Thymus (tissue), 14 donors: ENCODE measurements at places on chromosomes 6 and 20.

- no peak for DNase-seq
Observed at GRCh38 chr6:153590411-153590810, 448.6 kb upstream of the OPRM1 start.

DNA sequence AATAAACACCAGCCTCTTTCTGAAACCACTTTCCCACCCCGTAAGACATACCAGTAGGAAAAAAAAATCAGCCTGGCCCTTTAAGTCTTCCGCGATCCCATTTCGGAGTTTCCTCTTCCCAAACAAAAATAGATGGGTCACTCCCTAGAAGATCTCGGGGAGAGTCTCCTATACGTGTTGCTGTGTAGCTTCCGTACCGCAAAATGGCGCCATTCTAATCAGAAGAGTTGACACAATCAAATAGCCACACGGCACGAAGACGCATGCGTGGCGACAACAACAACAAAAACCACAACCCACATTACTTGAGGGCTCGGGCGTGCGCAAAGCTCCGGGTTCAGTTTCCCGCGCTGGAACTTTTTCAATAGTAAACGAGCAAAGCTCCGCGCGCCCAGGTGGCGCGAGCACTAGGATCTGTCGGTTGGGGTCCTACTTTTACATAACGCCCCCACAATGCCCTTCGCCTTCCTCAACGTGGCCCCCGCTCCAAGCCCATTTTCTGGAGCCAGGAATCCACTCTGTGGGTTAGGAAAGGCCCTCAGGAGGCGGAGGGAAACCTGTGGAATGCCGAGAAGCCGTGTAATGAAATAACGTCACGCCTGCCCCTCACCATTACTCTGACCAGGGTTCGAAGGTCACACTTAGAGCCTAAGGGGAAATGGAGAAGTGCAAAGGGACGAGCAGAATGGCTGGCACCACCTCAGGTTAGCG lies at the start of gene GPANK1:
Gene GPANK1, minus strand, starts transcription at position 208 of the 711 bp plus-strand sequence. CDS start 519 bp downstream, outside the sequence.
- peak; percentile 82 for DNase-seq

DNA sequence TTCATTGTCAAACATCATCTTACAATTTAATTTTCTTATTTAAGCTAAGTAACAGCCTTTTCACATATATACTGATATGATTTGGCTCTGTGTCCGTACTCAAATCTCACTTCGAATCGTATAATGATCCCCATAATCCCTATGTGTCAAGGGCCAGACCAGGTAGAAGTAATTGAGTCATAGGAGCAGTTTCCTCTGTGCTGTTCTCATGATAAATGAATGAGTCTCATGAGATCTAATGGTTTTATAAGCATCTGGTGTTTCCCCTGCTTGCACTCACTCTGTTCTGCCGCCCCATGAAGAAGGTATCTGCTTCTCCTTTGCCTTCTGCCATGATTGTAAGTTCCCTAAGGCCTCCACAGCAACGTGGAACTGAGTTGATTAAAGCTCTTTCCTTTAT lies 25.1 kb upstream of the CMTR1 start:
- DNase-seq: no peak

- no peak for DNase-seq
Observed at GRCh38 chr6:170006900-170007467, 255.6 kb downstream of the ERMARD start.

- no peak for DNase-seq
Observed at GRCh38 chr6:156508126-156508525, 269.1 kb upstream of the ARID1B start.

- no peak for DNase-seq
Observed at GRCh38 chr6:142155091-142155490, 8.0 kb downstream of the VTA1 start.

DNA sequence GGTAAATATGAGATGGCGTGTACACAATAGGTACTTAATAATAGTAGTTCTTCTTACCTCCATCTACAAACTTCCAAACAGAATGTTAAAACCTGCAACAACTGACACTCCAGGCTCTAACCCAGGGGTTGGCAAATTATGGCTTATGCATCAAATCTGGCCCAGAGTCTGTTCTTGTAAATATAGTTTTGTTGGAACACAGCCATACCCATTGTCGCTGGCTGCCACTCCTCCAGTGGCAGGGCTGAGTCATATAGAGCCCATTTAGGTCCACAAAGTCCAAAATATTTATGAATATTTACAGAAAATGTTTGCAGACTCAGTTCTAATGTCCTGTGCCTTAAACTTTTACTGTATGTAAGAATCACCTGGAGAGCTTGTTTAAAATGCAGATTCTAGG lies 69.9 kb upstream of the BTBD3 start:
- no peak for DNase-seq

DNA sequence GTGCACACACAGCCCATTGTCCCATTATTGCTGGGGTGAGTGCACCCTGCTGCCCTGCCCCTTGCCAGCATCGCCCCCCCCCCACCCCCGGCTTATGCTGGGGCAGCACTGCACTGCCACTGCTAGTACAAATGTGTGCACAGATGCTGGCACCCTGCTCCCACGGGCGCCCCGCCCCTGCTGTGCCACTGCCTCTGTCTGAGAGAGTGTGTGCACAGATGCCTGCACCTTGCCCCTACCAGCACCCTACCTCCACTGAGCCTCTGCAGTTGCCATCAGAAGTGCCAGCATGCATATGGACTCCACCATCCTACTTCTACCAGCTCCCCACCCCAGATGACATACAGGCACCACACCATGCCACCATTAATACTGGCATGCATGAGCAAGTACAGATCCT lies 454.6 kb upstream of the KHDRBS2 start:
- no peak for DNase-seq

DNA sequence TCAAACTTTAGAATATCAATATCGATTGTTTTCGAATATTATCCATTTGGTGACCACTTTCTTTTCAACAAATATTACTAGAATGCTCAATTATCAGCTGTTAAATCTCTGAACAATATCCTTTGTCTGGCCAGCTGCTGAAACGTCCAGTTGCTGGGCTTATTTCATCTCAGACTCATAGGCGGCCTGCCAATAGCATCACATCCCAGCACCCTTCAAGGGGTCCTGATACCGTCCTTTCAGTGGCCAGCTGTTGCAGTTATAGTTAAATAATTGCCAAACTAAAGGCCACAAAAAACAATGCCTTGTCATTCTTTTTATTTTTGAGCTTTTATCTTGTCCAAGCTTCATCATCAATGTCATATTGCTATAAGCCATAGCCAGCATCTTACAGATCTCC lies 1006.8 kb upstream of the MANEA start:
- DNase-seq: no peak

- DNase-seq: no peak
Observed at GRCh38 chr6:30640481-30640880, 6.5 kb upstream of the C6orf136 start.

DNA sequence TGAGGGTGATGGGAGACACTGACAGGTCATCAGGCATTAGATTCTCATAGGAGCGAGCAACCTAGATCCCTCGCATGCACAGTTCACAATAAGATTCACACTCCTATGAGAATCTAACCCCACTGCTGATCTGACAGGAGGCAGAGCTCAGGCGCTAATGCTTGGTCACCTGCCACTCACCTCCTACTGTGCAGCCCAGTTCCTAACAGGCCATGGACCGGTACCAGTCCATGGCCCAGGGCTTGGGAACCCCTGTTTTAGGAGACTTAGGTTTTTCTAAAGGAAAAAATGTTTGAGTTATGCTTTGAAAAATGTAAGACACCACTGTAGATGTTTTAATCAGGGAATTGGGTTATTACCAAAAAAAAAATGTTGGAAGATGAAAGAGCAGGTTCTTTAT lies 6.7 kb downstream of the HLA-E start:
- no peak for DNase-seq

- no peak for DNase-seq
Observed at GRCh38 chr6:31763619-31763940, 1.1 kb downstream of the SAPCD1 start.
